ENCODE measurements at places on chromosomes 2 and 18.

DNA sequence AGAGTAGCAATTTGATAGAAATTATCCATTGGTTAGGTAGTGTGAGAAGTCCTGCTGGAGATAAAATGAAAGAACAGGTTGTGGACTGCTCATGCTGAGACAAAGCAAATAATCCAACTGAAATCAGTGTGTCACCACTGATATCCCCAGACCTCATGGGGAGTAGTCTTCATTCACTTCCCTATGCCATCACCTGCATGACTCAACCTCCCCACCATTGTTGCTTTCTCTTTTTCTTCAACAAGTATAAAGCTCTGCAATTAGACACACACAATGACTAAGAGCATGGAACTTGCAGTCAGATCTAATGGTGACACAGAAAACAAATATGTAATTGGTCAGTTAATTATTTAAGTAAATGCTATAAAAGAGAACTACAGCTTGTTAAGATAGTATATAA lies 475.3 kb downstream of the RIT2 start:
- DNase-seq = no peak

DNA sequence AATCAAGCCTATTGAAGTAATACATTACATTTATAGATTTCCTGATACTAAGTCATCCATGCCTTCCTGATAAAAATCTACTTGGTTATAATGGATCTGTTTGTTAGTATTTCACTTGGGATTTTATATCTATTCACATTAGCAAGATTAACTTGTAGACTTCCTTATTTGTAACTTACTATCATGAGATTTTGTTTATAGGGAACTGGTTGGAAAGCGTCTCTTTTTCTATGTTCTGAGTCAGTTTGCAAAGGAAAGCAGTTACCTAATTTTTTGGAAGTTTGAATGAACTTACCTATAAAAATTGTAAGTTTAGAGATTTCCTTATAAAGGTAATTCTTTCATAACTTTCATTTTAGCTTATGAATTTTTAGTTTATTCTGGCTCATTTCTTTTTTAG lies 141.4 kb downstream of the SMAD7 start:
- no peak for DNase-seq

DNA sequence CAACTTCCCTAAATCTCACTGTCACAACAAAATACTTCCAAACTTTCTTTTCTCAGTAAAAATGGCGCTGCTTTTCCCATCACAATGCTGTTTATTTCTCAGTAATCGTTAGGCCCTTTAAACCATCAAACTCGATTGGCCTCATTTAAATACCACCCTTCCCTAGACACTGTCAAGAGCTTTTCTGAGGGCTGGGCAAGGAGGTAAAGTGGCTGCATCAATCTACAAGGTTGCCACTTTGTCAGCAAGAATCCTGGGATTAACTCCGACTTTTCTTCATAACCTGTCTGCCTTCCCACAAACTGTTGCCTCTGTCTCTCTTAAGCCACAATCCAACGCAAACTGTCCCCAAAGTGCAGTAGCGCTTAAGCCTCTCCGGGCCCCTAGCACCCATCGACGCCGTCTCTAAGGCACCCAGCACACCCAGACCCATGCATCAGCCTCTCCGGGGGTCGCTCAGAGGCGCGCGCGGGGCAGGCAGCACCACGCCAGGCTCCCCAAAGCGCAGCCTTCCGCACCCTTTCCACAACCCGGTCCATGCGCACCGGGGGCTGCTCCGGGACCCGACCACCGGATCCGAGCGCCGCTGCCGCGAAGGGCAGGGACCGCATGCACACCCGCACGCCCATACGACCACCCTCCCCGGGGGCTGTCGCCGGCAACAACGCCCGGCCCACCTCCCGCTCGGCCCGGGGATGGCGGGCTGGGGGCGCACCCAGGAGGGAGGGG lies 683 bp downstream of the MBOAT2 start:
- no peak for DNase-seq

DNA sequence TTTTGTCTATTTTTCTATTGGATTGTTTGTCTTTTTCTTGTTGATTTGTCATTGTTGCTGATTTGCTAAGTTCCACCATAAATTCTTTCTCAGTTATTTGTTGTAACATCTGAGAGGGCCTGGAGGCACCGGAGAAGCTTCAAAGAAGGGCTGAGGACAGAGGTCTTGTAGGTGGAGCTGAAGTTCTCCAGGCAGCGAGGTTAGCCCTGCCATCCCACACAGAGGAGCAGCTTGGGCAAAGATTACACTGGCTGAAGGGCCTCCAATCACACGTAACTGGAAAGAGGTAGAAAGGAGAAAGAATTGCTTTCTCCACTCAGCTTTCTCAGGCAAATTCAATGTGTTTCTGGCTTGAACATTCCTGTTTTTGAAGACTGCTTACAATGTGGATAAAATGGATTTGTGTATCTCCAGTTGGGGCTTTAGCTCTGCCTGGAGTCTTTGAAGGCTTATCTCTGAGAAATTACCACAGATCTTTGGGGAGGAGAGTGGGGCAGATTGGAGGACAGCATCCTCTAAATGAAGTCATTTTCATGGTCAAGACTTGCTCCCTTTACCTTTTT lies 21.1 kb upstream of the EMILIN2 start:
- DNase-seq = no peak

DNA sequence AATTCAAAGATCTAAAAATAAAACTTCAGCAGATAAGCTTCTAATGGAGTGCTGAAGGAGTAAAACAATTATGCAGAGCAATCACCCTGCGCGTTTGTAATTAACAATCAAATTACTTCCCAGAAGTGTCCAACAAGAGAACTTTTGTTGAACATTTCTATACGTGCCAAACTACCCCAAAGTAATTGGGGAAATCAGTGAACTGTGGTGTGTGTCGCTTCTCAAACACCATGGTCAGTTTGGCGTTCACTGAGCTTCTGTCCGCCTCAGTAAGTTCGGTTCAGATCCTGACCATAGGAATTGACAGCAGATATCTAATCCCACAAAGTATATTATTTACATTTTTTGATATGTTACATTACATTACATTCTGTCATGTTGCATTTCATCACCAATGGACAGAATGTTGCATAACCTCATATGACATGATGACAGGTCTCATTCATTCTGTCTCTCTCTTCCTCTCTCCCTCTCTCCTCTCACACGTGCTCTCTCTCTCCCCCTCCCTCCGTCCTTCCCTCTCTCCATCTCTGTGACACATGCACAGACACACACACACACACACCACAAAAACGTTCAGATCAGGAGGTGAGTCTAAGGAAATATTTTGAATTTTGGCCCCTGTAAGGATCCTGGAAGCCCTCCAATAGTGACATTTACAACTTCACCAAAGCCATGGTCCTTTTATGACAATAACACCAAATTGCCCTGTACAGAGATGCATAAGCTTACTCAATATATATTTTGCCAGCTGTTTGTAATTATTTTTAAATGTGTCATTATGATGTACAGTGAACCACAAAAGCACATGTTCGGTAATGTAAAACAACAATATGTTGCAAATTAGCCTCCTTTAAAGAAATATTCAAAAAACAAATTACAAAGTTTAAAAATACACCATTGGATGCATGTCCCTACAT lies 269.2 kb downstream of the FIGN start:
- no peak for DNase-seq

DNA sequence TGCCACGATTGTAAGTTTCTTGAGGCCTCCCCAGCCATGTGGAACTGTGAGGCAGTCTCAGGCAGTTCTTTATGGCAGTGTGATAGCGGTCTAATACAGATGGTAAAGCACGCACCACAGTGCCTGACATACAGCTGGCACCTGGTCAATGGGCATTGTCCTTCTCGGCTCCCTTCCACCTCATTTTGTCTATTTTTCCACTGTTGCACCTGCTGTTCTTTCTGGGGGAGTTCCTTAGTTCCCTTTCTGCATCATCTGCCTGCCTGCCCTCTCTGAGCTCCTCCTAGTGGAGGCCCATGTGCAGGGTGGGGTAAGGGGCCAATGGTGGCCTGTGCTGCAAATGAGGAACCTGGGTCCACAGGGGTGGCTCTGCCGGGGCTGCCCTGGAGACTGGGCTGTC lies 157.6 kb downstream of the LPIN1 start:
- DNase-seq = no peak

DNA sequence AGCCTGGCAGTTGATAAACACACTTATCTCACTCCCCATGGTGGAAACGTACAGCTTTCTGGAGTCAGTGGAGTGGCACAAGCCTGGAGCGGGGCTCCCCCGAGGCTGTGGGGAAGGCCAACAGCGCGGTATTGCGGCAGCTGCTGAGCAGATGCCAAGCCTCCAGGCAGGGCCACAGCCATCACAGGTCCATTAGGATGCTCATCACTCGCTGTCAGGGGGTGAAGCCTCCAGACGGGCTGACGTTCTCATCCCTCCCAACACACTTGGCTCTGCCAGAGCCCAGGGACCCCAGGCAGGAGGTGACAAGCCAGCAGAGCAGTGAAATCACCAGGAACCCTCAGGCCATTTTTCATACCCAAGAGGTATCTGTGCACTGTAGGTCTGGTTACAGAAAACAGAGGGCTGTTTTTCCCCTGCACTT lies 529.2 kb upstream of the KLHL29 start:
- DNase-seq = no peak

DNA sequence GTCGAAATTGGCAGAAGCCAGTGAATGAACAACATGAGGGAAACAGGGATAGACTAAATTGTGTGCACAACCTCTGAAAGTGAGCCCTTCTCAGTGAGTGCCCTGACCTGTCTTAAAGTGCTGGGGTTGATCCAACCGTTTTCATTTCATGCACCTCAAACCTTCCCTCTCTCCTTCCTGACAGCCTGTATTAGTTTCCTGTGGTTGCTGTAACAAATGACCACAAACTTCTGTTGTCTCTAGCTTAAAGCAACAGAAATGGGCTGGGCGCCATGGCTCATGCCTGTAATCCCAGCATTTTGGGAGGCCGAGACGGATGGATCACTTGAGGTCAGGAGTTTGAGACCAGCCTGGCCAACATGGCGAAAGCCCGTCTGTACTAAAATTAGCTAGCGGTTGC lies 48.8 kb upstream of the PPP1CB start:
- no peak for DNase-seq

- no peak for DNase-seq
Observed at GRCh38 chr18:6881034-6881820, 151.7 kb downstream of the ARHGAP28 start.

DNA sequence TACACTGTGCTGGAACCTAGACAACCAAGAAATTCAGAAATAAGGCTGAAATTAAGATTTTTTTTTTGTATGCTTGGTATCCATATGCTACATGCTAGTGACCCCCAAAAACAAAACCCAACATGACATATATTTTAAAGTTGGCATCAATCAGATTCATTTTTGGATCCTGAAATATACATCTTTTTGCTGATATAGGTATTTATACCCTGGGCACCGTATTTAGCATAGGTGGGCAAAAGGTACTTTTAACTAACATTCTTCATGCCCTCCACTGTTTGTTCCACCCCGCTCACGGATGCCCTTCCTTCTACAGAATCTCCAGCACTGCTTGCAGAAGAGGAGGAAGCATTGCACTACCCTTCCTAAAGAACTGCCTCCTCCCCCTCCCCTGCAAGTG lies 52.6 kb downstream of the SPOPL start:
- no peak for DNase-seq

DNA sequence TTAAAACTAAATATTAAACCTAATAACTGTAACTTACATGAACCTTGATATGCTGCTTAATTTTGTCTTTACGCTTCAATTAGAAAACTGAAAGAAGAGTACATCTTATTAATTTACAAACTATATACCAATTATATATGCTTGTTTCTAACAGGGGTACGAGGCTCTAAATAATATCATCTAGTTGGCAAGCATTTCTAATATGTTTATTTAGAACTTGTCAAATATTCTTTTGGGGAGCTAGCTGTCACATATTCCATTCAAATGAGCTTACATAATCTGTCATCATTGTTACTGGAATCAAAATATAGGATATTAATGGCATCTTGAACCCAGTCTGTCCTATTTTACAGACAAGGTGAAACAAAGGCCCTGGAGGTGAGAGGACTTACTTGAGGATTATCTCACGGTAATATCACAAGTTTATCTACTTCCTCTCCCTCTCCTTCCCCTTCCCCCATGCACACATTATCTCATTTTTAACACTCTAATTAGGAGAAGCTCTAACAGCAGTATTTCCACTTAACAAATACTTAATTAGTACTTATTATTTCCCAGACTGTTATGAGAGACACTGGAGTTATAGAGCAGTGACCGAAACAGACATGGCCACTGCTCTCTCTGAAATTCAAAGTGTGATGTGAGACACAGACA lies 3.5 kb downstream of the PRKD3 start:
- DNase-seq = no peak

GRCh38 chr2:134097740-134098139 lies 156.1 kb upstream of the MGAT5 start:
- no peak for DNase-seq

DNA sequence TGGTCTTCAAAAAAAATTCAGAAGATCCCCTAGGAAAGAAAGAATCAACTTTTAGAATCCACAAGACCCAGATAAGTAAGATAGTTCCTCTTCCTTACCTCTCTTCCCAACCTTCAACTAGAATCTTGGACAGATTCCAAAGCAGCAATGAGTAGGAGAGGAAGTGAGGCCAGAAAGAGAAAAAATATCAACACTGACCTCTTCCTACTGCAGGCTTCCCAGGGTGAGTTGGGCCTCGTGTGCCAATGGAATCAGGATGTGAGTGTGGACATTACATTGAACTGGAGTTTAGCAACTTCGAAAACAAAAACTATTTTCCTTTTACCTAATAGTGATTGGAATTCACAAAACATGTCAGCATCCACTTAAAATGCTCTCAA lies 102.5 kb upstream of the PIEZO2 start:
- no peak for DNase-seq

DNA sequence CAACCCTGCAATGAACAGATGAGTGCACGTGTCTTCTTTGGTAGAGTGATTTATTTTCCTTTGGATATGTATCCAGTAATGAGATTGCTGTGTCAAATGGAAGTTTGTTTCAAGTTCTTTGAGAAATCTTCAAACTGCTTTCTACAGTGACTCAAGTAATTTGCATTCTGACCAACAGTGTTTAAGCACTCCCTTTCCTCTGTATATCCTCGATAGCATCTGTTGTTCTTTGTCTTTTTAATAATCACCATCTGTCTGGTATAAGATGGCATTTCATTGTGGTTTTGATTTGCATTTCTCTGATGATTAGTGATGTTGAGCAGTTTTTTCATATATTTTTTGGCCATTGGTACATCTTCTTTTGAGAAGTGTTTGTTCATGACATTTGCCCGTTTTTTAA lies 1608.3 kb upstream of the ZEB2 start:
- no peak for DNase-seq

GRCh38 chr2:160324161-160324800 lies 124.2 kb upstream of the ITGB6 start:
- DNase-seq = peak; percentile 48

DNA sequence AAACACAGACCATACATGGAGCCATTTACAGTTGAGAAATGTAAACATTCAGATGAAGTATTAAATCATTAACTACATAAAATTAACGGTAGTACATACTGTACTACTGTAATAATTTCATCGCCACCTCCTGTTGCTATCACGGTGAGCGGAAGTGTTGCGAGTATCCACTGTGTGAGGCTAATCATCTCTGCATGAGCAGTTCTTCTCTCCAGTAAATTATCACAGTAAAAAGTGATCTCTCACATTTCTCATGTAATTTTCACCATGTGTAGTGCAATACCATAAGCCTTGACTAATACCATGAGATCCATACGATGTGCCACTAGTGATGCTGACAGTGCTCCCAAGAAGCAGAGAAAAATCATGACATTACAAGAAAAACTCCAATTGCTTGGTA lies 21.9 kb downstream of the SMAD2 start:
- no peak for DNase-seq

- DNase-seq = no peak
Observed at GRCh38 chr18:26978812-26979341, 113.4 kb upstream of the AQP4 start.
